ENCODE measurements at places on chromosomes 11 and 22.

- DNase-seq, result no peak
Measured at GRCh38 chr22:48898524-48899250, 929.0 kb downstream of the BRD1 start.

GRCh38 chr11:111441443-111441842 lies 62.4 kb upstream of the POU2AF1 start:
- no peak for DNase-seq

DNA sequence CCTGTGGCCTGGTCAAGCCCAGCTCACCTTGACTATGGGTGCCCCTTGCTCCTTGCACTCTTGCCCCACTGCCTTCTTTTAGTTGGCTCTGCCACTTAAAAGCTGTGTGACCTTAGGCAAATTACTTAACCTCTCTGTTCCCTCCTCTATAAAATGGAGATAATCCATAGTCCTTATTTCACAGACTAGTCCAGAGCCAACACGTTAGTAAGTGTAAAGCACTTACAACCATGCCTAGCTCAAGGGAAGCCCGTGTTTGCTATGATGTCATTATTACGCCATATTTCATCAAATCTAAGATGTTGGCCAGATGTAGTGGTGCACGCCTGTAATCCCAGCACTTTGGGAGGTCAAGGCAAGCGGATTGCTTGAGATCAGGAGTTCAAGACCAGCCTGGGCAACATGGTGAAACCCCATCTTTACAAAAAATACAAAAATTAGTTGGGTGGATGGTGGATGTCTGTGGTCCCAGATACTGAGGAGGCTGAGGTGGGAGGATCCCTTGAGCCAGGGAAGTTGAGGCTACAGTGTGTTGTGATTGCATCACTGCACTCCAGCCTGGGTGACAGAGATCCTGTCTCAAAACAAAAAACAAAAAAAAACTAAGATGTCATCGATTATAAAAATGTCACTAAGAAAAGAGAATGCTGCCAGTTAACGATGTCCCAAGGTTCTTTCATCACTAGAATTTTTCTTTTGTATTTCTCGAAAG lies 2.3 kb upstream of the CCDC88B start:
- DNase-seq, result no peak

GRCh38 chr11:87712802-87713202 lies 462.4 kb downstream of the RAB38 start:
- no peak for DNase-seq

DNA sequence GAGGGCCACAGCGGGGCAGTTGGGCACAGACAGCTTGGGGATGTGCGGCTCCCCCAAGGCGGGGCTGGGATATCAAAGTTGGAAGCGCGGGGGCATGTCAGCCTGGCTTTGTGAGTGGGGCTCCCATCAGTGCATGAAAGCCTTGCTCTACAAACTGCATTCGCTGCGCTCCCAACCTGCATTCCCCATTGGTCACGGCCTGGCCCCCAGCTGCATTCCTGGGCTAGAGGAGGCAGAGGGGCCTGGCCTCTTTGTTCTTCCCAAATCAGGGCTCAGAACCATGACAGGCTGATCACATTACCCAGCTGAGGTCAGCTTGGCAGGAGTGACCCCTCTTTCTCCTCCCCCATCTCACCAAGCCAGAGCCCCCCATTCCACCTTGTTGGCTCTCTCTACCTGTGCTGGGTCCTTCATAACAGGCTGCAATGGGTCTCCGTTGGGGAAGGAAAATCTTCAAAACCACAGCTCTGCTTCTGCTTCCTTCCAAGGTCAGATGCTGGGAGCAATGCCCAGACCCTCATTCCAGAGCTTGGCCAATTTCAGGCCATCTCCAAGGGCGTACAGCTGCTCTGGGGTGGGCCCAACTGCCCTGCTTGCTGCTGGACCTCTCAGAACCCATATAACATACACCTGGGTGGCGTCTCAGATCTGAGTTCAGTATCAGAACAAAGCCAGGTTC lies 38.7 kb upstream of the CDON start:
- no peak for DNase-seq

- no peak for DNase-seq
Measured at GRCh38 chr11:132782102-132782501, 750.2 kb downstream of the OPCML start.

DNA sequence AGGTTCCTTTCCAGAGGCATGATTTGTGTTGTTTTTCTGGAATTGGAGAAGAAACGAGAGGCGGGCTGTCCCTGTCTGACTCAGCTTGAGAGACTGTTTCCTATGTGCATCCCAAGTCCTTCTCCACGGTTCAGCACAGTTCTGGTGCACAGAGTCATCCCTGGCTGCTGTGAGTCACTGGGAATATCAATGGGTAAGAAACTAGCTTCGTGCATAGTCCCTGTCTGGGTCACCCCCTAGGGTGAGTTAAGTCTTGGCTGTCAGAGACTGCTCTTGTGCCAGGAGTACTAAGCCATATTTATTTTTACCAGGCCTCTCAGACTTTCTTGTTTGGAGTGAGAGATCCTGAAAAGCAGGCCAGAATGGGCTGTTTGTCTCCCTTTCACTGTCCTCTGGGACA lies 2.4 kb upstream of the LRP4 start:
- DNase-seq, result peak; percentile 97

All from AG04449 (cell line).